ENCODE measurements at places on chromosomes 11 and 22.

DNA sequence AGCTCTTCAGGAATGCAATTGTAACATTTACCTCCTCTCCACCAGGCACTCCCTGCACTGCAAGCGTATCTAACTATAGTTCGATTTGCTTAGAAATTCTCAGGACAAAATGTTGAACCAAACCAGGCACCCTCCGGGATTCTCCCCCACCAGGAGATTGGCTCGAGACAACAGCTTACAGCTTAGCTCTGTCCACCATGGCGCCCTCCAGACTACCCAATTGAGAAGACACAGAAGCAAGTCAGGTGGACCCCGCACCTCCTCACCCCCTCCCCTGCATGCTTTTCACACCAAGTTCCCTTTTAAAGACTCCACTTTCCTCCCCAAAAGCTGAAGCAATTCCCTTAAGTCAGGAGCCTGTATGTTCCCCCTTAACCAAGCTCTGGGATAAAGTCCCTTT, 34.7 kb upstream of the RFPL3 start:
- DNase-seq, result no peak

DNA sequence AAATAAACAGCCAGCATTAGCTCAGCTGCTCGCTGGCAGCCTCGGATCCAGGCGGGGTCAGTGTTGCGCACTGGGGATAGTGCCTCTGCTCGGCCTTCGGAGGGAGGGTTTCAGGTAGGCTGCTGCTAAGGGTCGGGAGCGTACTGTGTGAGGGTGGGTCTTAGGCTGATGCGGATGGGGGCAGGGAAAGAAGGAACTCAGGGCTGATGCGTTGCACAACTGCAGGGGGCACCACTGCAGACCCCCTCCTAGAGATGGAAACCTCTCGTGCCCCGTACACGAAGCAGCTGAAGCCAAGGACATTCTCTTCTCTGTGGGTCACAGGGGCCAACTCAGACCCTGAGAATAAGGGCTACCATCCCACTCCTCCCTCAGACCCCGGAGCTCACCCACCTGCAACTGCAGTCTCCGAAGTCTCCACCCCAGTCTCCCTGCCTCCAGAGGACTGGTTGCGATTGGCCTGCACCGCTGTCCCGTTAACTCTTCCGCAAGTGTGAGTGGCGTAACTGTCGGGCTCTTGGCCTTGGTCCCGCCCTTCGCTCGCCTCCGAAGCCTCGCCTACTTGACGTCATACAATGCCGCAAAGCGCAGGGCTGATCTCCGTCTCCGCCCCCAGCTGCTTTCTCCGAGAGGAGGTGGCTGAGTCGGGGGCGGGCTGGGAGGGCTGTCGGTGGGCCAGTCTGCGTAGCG, at the start of gene KBTBD3:
KBTBD3 (minus strand) TSS at position 429 of the 690 bp plus-strand sequence. CDS start 18,250 bp downstream, outside the sequence.
- DNase-seq, result peak; percentile 98

GRCh38 chr11:57491371-57492061, 24.0 kb downstream of the SLC43A1 start:
- no peak for DNase-seq

GRCh38 chr11:77065878-77066228, 918 bp upstream of the CAPN5 start:
- no peak for DNase-seq
